ENCODE measurements at places on chromosomes 12 and 14.

DNA sequence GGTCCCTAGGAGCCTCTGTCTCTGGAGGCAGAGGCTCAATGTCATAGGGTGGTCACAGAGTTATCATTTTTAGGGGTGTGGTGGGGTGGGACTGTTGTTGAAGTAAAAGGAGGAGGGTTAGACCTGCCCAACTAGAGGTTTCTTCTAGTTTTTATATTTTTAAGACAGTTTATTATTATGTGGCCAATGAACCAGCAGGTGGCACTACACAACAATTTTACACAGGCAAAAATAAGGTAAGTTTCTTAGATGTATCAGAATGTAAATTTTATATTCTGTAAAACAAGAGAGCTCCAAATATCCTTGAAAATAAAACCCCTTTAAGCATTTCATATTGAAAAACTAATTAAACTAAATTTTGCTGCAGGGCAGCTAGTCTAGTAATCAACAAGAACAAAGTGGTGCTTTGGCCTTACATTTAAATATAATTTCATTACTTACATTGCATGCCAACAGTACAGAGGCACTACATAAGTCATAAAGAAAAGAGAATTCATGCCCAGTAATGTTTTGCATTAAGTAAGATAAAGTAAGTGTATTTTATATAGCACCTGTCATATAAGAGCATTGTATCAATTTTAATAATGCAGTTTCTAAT lies 22.2 kb upstream of the OVCH1 start:
- H3K4me3 ChIP-seq = no peak overlapping the region
- peak; percentile 31 for DNase-seq
- H3K27ac ChIP-seq = no peak overlapping the region
- H3K36me3 ChIP-seq = no peaks in the 10 kb centered on the region
- no peaks in the 10 kb centered on the region for H3K27me3 ChIP-seq

GRCh38 chr12:80187660-80188090 lies 88.3 kb downstream of the OTOGL start:
- H3K27me3 ChIP-seq = no peaks in the 10 kb centered on the region
- H3K27ac ChIP-seq = no peak overlapping the region
- H3K4me1 ChIP-seq = no peaks in the 10 kb centered on the region
- no peak overlapping the region for H3K4me3 ChIP-seq
- no peaks in the 10 kb centered on the region for H3K36me3 ChIP-seq

DNA sequence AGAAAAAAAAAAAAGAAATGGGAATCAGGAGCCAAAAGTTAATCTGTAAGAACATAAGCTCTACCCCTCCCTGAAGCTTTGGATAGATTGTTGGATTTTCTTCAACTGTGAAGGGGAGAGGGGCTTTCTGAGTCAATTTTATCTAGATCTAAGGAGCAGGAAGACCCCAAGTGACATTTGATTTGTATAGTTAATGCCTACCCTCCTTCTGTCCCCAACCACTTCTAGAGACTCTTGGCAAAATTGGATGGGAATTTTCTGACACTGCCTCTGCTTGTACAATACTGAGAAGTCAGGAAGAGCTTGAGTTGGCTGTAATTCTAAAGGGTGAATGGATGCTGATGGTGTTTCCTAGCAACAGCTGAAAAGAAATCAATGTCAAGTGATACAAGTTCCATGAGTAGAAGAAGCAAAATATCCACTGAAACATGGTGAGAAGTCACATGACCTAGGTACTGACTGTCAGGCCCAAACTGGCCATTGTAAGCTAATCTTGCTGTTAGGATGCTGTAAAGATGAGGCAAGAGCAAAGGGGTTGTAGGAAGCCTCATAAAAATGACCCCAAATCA lies 42.2 kb downstream of the NDUFA12 start:
- no peak overlapping the region for H3K4me3 ChIP-seq
- no peak for DNase-seq
- no peaks in the 10 kb centered on the region for H3K4me1 ChIP-seq
- H3K36me3 ChIP-seq = no peaks in the 10 kb centered on the region
- H3K27me3 ChIP-seq = no peaks in the 10 kb centered on the region

DNA sequence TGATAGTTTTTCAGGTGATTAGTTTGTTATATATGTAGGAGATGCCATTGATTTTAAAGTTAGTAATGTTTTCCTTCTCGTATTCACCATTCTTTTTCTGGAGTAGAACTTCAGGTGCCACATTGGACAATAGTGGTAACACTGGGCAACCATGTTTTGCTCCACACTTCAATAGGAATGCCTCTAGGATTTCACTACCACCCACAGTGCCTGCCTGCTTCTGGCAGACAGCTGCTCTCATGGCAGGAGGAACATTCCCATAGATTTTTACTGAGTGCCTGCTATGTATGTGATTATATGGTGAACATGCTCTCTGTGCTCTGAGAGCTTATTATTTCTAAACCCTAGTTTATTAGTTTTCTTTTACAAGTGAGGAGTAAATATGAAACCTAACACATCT lies 53.7 kb downstream of the GCH1 start:
- no peak overlapping the region for H3K4me3 ChIP-seq
- DNase-seq = no peak
- no peaks in the 10 kb centered on the region for H3K4me1 ChIP-seq
- no peak overlapping the region for H3K27ac ChIP-seq
- no peaks in the 10 kb centered on the region for H3K27me3 ChIP-seq

DNA sequence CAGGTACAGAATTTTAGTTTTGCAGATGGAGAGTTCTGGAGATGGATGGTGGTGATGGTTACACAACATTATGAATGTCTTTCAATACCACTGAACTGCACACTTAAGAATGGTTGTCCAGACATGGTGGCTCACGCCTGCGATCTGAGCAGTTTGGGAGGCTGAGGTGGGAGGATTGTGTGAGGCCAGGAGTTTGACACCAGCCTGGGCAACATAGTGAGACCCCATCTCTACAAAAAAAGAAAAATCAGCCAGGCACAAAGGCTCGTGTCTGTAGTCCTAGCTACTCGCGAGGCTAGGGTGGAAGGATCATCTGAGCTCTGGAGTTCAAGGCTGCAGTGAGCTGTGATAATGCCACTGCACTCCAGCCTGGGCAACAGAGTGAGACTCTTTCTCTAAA lies 8.1 kb upstream of the USP30 start:
- no peaks in the 10 kb centered on the region for H3K27me3 ChIP-seq
- H3K4me3 ChIP-seq = no peak overlapping the region
- no peaks in the 10 kb centered on the region for H3K4me1 ChIP-seq
- DNase-seq = no peak
- no peak overlapping the region for H3K27ac ChIP-seq

DNA sequence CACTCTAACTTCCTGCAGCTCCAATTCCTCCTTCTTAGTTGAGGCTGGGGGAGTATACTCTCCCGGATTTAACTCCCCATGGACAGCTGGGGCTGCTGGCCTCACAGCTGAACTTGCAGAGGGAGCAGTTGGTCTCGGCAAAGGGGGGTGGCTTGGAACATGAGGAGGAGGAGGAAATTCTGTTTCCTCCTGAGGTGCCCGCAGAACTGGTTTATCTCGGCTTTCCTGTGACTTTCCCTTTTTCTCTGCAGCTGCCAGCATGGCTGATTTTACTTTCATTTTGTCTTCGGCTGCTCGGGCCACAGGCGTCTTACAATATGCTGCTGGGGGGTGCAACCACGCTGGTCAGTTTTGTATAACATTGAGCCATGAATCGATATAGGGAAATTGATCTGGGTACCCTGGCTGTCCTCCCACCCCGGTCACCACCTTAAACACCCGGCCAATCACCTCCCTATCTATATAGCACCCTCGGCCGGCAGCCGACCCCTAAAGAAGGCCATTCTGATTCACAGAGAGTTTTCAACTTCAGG lies 1317.6 kb downstream of the TMEM121 start:
- H3K4me3 ChIP-seq = peak overlapping the region; percentile 0
- peak; percentile 59 for DNase-seq
- H3K4me1 ChIP-seq = peaks cover 57% of the 10 kb centered on the region
- H3K27ac ChIP-seq = peak overlapping the region; percentile 87

DNA sequence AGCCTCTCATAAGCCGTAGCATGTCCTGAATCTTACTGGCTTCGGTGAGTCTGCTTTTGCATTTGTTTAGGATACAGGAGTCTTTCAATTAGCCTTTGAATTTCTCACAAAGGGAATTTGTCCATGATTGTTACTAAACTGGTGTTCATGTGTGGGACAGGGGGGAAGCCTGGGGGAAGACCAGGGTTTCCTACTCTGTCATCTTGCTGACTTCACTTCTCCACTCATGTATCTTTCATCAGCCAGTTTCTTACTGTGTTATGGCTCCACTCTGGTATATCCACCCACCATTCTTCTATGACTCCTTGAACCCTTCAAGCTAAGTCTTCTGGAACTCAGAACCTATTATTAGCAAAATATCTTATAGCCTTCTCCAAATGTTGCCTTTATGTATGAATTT lies 31.7 kb upstream of the A2M start:
- no peak for DNase-seq
- H3K4me1 ChIP-seq = no peaks in the 10 kb centered on the region
- H3K4me3 ChIP-seq = no peak overlapping the region
- no peak overlapping the region for H3K27ac ChIP-seq
- no peaks in the 10 kb centered on the region for H3K27me3 ChIP-seq

GRCh38 chr14:50821510-50822464 lies 9.2 kb downstream of the NIN start:
- H3K27ac ChIP-seq = no peak overlapping the region
- no peaks in the 10 kb centered on the region for H3K36me3 ChIP-seq
- H3K4me1 ChIP-seq = peaks cover 15% of the 10 kb centered on the region
- no peak for DNase-seq

DNA sequence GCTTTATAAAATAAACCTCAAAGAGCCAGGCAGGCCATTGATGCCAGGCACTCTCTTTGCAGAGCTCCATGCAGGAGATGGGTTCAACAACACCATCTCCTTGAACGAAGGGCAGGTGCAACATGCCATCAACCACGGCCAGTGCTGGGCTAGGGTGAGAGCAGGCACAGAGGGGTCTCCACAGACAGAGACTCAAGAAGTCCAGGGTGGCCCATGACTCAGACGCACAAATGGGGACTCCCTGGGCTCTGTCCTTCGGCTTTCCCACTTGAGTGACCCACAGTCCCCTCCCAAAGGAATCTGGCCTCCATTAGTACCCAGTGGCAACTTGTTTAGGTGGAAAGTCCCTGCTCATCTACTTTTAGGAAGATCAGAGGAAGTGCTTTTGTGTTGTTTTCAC lies 124.4 kb upstream of the PZP start:
- H3K4me1 ChIP-seq = no peaks in the 10 kb centered on the region
- no peaks in the 10 kb centered on the region for H3K36me3 ChIP-seq
- no peak for DNase-seq
- no peaks in the 10 kb centered on the region for H3K27me3 ChIP-seq
- no peak overlapping the region for H3K4me3 ChIP-seq
